ENCODE measurements at places on chromosomes 11 and 22.

GRCh38 chr11:95586155-95586554 is 203.4 kb downstream of the FAM76B start:
- no peak for DNase-seq

GRCh38 chr11:65066805-65067291 is 8.5 kb upstream of the NAALADL1 start:
- no peak for DNase-seq

- DNase-seq = no peak
Observed at GRCh38 chr11:13288375-13289029, 10.9 kb downstream of the BMAL1 start.

GRCh38 chr11:61042961-61043540 is 59.2 kb upstream of the CD5 start:
- DNase-seq = no peak

DNA sequence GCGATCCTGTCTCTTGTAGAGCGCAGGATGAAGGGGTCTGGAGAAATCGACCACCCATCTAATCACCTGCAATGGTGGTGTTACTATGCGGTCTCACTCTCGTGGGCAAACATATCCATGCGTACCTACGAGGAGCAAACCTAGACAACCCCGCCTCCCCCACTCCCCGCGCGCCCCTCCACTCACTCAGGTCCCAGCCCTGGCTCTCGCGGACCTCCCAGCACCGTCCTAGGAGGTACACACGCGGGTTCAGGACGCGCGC is 887 bp downstream of the TRPC6 start:
- no peak for DNase-seq

DNA sequence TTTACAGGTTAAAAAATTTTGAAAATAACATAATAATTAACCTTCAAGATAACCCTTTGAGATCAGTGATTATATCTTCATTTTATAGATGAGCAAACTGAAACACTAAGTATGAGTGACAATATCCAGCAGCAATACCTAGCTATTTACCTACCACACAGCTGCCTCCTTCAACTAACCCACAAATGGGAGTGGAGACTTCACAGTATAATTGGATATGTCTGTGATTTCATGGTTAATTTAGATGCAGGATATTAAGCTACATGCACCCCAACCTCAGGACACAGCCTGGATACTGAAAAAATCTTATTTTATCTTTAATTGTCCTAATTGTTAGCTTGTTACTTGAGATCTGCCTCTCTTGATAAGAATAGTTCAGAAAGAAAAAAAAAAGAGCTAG is 297.2 kb upstream of the ANO5 start:
- DNase-seq = no peak

GRCh38 chr11:57087991-57088390 is 93.8 kb upstream of the LRRC55 start:
- no peak for DNase-seq

GRCh38 chr11:131773626-131774025 is 403.2 kb downstream of the NTM start:
- no peak for DNase-seq

DNA sequence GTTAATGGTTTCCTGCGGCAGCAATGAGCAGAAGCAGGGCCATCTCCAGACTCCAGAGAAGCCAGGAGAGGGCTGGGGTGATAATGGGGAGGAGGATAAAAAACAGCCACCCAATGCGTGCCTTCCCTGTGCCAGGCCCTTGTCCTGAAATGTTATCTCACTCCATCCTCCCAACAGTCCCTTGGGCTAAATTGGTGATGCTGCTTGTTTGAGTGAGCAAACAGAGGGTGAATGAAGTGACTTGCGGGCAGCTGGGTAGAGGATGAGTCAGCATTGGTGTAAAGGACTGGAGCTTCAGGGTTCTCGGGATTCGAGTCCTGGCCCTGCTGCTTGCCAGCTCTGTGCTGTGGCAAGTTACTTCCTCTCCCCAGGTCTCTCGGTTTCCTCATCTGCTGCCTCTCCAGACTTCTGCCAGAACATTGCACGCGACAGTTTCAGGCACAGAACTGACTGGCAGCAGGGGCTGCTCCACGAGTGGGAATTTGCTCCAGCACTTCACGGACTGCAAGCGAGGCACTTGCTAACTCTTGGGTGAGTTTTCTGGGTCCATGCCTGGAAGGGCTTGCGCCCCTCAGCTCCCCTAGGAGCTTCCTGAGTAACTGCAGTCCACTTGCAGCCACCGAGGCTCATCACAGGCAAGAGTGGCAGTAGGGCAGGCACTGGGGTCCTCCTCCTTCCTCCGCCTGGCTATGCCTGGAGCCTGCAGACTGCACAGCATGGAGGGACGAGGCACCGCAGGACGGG is at the start of gene P2RY6:
P2RY6 (plus strand) TSS at position 403 of the 744 bp plus-strand sequence. CDS start 24,181 bp downstream, outside the sequence.
- DNase-seq = no peak

GRCh38 chr11:124915541-124916369 is 3.3 kb upstream of the HEPN1 start:
- no peak for DNase-seq
